Iris pigment epithelial cell (primary cell): ENCODE measurements at places on chromosomes 12 and 14.

- no peak for DNase-seq
Observed at GRCh38 chr12:19510461-19510860, 71.2 kb downstream of the AEBP2 start.

- peak; percentile 68 for DNase-seq
Observed at GRCh38 chr12:46266869-46267574, 1.8 kb downstream of the SLC38A1 start.

DNA sequence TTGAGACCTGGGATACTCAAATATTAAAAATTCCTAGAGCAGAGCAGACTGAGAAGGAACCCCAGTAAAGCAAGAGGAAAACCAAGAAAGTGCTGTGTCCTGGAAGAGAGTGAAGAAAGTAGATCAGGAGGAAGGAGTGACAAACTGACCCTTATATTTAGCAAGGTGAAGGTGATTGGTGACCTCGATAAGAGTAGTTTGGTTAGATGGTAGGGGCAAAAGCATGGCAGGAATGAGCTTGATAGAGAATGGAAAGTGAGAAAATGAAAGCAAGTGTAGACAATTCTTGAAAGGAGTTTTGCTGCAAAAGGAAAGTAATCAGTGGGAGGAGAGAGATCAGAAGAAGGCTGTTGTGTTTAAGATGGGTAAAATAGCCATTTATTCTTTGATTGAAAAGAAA is 51.1 kb downstream of the RASSF8 start:
- DNase-seq: no peak

DNA sequence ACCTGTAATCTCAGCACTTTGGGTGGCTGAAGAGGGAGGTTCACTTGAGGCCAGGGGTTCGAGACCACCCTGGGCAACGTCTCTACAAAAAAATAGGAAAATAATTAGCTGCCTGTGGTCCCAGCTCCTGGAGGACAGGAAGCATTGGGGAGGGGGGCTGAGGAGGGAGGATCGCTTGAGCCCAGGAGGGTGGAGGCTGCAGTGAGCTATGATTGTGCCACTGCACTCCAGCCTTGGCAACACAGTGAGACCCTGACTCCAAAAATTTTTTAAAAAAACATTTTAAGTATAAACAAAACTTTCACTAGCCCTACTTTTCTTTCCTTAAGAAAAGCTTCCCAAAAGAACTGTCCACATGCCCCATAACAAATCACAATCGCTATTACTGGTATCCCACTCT is 1.6 kb downstream of the L2HGDH start:
- DNase-seq: no peak

DNA sequence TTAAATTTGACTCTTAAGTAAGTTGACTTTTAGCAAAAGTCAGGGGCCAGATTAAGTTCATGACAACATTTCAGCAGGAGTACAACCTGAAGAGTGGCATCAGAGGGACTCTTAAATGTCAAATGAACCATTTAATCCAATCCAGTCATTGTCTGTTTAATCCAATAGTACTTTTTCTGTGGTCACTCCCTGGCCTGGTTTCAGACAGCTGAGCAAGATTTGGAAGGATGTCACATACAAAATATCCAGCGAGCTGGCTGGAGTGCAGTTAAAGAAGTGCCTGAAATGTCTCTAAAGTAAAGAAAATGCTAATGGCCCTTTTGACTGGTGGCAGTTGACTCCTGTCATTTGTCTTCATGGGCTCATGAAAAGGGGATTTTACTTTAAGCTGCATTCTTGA is 1082.1 kb downstream of the AACS start:
- DNase-seq: no peak

GRCh38 chr14:57845802-57846531 is 19.9 kb downstream of the SLC35F4 start:
- DNase-seq: no peak

GRCh38 chr14:32703183-32703621 is 235.5 kb upstream of the NPAS3 start:
- DNase-seq: no peak

DNA sequence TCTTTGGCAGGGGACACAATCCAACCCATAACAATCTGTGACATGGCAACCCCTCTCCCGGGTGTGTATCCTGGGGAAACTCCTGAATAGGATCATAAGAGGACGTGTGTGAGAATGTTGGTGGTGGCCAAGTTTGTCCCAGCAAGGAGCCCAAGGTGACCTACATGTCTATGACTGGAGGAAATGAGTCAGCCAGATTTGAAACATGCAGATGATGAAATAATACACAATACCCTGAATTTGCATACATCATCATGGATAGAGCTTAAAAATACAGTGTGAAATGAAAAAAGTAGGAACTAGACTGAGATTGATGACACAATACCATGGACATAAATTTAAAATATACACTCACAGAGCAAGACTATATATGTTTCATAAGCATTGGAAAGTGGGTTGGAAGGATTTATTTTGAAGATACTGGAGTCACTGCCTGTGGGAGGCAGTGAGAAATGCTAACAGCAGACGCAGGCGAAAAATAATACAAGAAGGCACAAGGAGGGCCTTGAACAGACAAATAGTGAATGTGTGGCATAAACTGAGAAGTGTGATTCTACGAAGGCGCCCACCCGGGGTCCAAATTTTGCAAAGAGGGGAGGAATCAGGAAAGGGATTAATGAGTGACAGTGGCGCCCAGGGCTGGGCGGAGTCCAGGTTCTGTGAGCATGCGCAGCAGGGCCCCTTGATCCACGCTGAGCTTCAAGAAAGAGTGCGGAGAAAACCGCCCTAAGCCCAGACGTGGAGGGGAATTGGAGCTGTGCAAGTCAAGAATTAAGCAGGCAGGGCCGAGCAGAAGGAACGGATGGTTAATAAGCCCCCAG is 7.0 kb upstream of the MAP1LC3B2 start:
- peak; percentile 84 for DNase-seq

- no peak for DNase-seq
Observed at GRCh38 chr12:128755566-128755965, 68.2 kb downstream of the SLC15A4 start.

- peak; percentile 75 for DNase-seq
Observed at GRCh38 chr12:95412482-95413311, 61.3 kb upstream of the METAP2 start.

DNA sequence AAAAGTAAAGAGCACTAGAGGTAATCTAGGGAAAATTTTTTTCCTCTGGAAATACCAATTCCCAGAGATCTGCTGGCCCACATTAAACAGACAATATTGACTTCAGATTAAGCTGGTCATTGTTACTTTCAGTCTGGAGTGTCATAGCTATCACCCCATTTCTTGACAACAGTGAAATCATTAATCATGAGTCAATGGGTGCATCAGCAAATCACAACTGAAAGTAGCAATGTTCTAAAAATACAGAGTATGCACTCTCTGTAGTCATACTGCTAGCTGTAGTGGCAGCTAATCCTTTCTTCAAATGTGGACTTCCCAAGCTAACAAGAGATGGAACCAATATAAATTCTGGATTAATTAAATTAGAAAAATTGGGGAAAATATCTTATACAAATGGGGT is 129.9 kb downstream of the CPNE8 start:
- no peak for DNase-seq

GRCh38 chr14:24361326-24361725 is 6.7 kb upstream of the NFATC4 start:
- DNase-seq: no peak

GRCh38 chr12:128798571-128799341 is 25.0 kb downstream of the SLC15A4 start:
- no peak for DNase-seq

GRCh38 chr14:100078997-100079725 is 13.9 kb downstream of the EVL start:
- peak; percentile 73 for DNase-seq

DNA sequence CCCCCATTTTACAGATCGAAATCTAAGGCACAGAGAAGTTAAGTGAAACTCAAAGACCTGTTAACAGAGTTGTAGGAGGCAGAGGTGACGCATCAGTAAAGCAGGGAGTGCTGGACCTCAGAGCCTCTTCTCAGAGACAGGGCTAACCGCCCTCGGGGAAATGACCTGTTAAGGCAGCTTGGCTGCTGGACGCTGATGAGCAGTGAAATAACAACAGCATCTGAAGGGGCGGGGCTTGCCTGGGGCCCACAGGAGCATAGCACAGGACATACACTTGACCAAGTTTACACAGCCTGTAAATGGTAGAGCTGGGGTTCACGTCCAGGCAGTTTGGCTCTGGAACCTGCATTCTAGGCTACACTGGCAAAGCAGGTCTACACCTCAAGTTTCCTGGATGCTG is 39.3 kb downstream of the LRTM2 start:
- peak; percentile 62 for DNase-seq

DNA sequence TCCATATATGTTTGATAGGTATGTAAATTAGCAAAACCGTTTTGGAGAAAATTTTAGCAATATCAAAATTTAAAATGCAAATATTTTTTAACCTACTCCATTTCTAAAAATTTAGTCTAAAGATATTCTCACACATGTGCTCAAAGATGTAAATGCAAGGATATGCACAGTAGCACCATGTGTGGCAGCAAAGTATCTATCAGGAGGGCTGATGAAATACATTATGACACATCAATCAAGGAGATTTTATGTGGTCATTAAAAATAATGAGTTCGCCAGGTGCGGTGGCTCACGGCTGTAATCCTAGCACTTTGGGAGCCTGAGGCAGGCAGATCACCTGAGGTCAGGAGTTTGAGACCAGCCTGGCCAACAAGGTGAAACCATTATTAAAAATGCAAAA is 8.0 kb upstream of the C1R start:
- no peak for DNase-seq

DNA sequence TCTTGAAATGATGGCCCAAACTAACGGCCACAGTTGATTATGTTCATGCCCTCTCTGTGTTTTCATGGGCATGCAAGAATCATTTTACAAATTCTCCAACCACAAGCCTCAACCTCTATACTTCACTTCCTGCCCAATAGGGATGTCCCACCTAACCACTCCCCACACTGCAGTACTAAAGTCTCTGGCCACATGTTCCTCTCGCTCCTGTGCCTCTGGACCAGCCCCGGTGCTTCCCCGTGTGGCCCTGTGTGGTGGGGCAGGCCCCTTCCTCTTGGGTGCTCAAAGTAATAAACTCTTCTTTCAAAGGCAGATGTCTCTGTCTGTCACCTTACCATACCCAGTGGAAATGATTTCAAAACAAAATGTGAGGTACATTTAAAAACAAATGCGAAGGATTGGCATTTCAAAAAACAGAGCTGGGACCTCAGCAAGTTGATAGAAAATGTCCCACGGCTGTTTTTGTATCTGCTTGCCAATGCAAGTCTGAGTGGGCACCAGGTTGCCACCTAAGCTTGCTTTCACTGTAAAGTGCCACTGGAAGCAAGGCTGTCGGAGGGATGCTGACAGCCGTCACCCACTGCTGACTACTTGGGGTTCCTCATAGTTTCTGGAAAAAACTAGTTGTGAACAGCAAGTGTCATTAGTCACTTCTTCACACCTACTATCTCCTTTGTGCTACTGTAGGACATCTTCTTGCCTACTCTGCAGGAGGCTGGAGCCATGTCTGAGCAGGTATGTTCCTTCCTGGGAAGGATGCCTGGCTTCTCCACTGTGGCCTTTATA is 8.2 kb upstream of the SERPINA11 start:
- no peak for DNase-seq

GRCh38 chr12:11513288-11513687 is 117.9 kb upstream of the PRB2 start:
- DNase-seq: peak; percentile 31

- DNase-seq: no peak
Observed at GRCh38 chr14:75064205-75064567, 362 bp upstream of the ACYP1 start.

DNA sequence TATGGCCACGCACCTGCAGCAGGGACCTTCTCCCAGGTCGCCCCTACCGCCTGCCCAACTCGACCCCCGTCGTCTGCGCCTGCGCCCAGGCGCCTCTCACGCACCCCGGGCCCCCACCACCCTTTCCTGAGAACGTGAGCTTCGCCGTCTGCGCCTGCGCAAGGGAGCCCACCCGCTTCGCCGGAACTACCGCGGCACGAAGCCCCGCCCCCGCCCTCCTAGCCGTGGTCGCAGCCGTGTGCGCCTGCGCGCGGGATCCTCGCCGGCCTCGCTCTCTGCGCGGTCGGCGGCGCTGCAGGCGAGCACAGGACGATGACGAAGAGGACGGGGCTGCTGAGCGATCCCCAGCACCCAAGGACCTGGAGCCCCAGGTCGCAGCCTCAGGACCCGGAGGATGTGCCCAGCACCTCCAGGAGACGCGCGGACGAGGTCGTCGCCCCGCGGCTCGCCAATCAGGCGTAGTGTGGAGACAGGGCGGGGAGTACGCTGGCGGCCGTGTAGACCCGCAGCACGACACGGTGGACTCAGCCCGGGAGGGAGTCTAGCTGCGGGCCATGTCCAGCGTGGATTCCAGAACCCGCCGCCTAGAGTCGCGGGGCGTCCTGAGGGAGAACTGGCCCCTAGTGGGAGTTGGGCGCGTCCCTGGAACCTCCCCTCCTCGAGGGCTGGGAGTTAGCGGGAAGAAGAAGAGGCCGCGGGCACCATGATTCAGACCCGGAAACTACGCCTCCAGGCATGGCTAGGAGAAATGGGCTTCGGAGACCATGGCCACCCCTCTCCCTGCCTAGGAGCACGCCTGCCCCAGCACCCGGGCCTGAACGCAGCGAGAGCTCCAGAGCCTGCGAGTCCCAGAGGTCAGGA is 1120.8 kb upstream of the TMEM132C start:
- peak; percentile 31 for DNase-seq

DNA sequence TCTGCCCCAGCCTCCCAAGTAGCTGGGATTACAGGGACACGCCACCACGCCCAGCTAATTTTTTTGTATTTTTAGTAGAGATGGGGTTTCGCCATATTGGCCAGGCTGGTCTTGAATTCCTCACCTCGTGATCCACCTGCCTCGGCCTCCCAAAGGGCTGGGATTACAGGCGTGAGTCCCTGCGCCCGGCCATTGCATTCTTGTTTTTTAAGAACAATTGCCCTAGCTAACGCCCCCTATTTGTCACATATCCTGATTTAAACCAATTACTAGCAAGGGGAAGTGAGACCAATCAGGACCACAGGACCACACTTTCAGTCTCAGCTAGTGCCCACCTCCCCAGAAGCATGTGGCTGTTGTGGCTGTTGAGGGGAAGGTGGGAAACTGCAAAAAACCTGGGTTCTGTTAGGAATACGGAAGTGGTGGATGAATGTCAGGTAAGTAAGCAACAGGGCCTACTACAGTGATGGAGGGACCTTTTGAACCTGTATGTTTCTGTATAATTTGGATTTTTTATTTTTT is 37.8 kb upstream of the NFYB start:
- DNase-seq: no peak

- no peak for DNase-seq
Observed at GRCh38 chr12:6088921-6089747, 35.3 kb downstream of the VWF start.

- DNase-seq: no peak
Observed at GRCh38 chr12:115898670-115899069, 378.8 kb downstream of the MED13L start.

DNA sequence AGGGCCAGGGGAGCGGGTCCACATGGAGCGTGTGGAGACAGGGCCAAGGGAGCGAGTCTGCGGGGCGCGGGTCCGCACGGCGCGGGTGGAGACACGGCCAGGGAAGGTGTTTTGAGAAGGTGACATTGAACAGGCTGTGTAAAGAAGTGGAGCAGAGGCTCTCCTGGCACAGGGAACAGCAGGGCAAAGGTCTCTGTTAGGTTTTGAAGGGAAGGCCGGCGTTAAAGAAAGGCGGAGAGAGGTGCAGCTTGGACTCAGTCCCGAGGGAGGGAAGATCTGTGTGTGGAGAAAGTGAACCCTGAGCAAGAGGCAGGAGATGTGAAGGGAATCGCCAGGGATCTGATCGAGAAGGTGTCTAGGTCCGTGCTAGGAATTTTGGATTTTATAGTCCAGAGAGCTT is 1.8 kb downstream of the PXMP2 start:
- DNase-seq: no peak

GRCh38 chr14:52081964-52082363 is 13.1 kb upstream of the NID2 start:
- no peak for DNase-seq
